ENCODE measurements at places on chromosomes 7 and 10. TPM values are rescaled to one million over a fixed set of nuclear protein-coding genes. Genes with fewer than 3 reads are reported as not detected.
A peak's percentile ranks its signal among the peaks of the same experiment; 100 is the strongest.

- DNase-seq: no peak
These were observed 57.3 kb downstream of the GBF1 start for GRCh38 chr10:102302611-102303010.

- DNase-seq: no peak
These were observed 86.1 kb upstream of the PPP2R2D start for GRCh38 chr10:131814567-131815265.

DNA sequence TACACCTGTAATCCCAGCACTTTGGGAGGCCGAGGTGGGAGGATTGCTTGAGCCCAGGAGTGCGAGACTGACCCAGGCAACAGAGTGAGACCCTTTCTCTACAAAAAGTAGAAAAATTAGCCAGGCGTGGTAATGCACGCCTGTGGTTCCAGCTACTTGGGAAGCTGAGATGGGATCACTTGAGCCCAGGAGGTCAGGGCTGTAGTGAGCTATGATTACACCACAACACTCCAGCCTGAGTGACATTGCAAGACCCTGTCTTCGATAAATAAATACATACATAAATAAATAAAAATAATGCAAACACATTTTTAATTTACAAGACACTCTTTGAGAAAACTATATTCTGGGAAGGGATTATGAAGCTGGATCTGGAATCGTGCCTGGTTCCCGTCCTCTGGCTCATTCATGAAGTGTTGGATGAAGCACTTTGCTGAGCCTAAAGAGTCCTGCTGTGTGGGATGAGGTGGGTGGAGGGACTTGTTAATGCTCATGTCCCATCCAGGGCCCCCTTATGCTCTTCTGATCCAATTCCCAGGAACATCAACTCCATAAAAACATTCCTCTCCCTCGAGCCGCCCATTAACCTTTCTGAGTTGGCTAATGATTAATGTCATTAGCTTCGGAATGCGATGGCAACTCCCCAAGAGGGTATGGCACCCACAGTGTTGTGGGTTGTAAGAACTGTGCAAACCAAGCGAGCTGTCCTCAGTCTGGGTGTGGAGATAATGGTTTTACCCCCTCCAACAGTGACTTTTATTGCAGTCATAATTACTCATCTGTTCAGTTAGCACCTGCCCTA, 236.3 kb downstream of the BAMBI start:
- no peak for DNase-seq

DNA sequence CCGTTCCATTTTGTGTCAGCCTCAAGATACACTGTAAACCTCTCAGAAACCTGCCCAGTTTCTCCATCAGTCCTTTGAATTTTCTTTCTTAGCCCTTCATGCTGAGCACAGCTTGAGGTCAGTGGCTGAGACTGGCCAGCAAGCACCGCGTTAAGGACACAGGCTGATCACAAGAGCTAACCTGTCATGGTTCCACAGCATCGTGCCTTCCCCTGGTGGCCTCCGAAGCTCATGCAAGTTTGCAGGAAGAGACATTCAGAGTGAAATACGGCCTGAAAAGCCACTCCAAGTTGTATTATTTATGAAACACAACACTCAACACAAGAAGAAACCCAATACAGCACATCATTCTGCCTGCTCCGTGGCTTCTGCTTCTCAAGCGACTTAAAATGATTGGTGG, 57.0 kb upstream of the PFKP start:
- no peak for DNase-seq

Gene ATRNL1
- 61.3 TPM for total RNA-seq

- no peak for DNase-seq
These were observed 398.3 kb upstream of the NPVF start for GRCh38 chr7:25626451-25627131.

DNA sequence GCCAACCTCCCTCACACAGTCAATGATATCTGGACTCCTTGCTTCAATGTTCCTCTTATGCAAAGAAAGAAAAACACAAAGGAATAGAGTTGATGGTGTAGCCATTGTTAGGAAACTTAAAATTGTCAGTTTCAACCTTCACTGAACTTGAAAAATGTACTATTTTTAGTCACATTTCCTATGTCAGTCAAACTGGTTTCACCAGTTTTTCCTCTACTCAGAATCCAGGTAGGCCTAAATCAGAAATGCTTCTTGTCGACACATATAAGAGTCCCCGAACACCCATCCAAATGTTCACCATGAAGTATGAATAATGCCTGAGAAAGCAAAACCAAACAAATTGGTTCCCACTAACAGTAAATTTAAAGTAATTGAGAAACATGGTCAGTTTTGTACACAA, 42.4 kb upstream of the ZMYND11 start:
- DNase-seq: no peak

Gene ASB10
- total RNA-seq: 0.39 TPM

Gene CHST3
- 218 TPM for total RNA-seq

DNA sequence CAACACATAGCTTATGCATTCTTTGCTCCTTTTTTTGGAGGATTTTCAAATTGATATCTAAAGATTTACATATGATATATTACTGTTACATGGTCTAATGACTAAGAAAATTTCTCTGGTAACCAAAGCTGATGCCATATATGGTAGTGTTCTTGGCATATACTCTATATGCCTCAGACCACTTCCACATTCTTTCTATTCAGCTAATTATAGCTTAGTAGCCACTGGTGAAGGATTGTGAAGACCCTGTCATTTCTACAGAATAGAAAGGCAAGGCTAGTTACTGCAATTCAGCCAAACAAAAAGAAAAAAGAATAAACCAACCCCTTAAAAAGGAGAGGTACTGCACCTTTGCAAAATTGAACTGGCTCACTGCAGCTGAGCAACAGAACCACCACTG, 3.7 kb downstream of the PURB start:
- DNase-seq: no peak

- peak; percentile 37 for DNase-seq
These were observed 25.0 kb downstream of the ZNF487 start for GRCh38 chr10:43461950-43462349.

Gene PDE6C
- total RNA-seq: not detected

DNA sequence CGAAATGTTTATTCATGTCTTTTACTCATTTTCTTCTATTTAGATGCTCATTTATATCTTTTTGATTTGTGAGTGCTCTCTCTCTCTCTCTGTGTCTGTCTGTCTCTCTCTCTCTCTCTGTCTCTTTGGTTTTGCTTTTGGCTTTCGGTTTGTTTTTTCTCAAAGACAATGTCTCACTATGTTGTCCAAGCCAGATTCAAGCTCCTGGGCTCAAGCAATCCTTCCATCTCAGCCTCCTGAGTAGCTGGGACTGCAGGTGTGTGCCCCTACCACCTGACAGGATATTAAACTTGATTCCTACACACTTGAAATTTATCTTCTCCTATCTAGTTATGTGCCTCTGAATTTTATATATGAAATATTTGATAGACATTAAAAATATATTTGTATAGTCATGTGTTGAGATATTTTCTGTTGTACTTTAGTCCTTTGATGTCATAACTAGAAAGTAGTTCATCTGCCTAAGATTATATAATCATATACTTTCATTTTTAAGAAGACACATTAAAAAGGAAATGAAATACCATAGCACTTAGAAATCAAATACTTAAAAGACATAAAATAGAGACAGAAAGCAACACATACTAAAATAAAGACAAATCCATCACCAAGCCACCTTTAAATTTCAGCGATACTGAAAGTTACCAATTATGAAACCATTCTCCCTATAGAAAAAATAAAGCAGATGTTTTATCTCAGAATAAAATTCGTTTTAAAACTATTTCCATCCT, 68.1 kb upstream of the SFMBT2 start:
- no peak for DNase-seq

DNA sequence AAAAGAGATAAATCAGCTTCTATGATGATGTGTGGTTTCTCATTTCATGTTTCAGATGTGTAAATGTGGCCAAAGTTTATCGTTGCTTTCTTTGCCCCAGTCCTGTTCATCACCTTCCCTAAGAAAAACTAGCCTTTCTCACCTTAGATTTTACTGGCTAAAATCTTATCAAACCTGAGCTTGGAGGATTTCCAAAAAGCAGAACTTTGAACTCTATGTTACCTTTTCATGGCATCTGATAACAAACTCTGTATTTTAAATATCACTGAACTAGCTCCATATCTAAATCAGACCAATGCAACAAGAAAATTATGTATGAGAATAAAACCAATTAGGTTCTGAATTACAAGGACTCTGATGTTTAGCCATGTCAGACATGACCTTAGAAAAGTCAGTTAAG, 323.4 kb upstream of the DGKB start:
- DNase-seq: no peak

- DNase-seq: no peak
These were observed 12.6 kb upstream of the GDF10 start for GRCh38 chr10:47287365-47287802.

Gene TLX1
- total RNA-seq: 1.7 TPM

All from testis (tissue), 5 donors.